ENCODE measurements at places on chromosomes 7 and 10.

GRCh38 chr10:112981553-112981952 lies 31.5 kb downstream of the TCF7L2 start:
- no peak for DNase-seq

DNA sequence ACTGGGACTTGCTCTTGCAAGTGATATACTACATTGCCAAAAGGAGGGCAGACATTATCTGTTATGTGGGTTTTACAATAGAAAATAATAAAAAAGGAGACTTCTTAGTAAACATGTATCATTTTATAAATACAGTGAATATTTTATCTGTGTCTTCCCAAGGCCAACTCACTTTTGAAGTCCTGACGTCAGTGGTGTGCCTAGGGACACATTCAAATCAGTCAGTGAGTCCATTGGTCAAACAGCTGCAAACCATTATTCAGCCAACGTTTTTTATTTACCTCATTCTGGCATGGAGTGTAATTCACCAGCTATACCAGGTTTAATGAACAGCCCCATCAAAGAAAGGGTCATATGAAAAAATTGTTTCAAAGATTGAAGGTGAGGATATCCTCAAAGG lies 263.7 kb downstream of the IPMK start:
- DNase-seq: no peak

DNA sequence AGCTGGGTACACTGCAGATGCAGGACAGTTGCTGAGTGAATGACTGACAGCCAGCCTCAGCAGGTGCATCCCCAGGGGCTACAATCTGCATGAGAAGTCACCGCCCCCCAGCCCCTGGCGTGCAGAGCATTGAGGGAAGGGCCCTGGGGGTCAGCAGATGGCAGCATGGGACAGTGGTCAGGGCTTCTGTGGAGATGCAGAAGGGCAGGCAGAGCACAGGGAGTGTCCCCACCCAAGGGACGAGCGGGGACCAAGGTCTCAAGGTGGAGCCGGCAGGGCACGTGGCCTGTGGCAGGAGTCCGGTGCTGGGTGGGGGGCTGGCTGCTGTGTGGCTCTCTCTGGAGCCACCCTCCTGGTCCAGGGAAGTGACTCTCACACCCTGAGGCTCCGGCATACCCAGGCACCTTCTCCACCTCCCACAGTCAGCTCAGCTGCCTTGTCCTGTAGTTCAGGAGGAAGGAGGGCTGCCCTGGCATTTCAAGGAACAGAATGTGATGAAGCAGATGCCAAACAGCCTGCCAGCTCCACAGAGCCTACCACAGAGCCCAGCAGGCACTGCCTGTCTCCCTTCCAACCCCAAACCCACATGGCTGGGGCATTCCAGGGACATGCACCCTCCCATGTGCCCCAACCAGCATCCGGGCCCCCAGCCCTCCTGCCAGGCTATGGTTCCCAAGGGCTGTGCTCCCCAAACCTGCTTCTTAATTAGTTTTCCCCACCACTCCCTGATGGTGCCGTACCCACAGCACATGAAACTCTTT lies 114.5 kb downstream of the TMEM130 start:
- DNase-seq: no peak

- no peak for DNase-seq
Observed at GRCh38 chr7:18901982-18902421, 215.4 kb downstream of the TWIST1 start.

- DNase-seq: no peak
Observed at GRCh38 chr7:111132833-111133232, 41.9 kb downstream of the LRRN3 start.

- DNase-seq: no peak
Observed at GRCh38 chr10:112801004-112801403, 149.0 kb upstream of the TCF7L2 start.

DNA sequence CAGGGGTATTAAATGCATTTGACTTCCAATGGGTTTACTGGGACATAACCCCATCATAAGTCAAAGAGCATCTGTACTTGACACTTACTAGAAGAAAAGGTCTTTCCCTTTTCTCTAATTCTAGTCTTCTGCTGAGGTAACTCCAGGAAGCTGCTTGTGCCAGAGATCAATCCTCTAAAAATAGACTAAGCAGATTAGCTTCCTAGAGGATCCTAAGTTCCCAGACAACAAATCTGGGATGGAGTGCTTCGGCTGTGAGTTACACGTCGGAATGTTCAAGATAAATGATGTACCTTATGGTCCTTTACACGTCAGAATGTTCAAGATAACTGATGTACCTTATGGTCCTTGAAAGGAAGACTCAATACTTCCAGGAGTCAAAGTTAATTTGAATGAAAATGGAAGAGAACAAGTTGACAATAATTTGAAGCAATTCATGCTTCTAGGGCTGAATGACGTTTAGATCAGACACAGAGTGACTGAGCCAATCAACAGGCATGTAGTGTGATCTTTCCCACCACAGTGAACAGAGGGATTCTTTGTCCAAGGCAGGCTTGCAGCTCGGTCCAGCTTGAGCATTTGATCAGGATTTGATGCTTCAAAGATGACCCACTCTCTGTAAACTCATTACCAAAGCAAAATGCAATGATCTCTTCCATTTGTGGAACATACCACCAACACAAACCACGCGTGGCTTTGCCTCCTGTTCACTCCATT lies 63.8 kb downstream of the SLC37A3 start:
- no peak for DNase-seq

GRCh38 chr7:91114232-91114631 lies 150.0 kb upstream of the FZD1 start:
- DNase-seq: no peak

DNA sequence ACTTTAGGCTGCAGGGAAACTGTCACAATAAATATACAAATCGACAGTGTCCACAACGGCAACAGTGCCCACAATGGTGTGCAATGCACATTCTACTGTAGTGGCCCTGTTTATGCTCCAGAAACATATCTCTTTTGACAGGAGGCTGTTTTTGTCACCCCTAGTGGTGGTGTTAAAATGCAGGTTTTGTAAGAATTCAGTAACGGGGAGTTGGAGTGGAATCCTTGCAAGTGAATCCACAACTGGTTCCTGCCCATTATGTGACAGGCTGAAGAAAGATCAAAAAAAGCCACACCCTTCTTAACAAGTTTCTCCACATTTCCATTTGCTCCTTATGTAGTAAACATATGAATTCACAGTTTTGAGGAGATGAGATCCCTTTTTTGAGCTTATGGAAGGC lies 58.5 kb downstream of the BEND7 start:
- DNase-seq: no peak

- DNase-seq: no peak
Observed at GRCh38 chr7:116259156-116259870, 49.0 kb downstream of the TES start.

DNA sequence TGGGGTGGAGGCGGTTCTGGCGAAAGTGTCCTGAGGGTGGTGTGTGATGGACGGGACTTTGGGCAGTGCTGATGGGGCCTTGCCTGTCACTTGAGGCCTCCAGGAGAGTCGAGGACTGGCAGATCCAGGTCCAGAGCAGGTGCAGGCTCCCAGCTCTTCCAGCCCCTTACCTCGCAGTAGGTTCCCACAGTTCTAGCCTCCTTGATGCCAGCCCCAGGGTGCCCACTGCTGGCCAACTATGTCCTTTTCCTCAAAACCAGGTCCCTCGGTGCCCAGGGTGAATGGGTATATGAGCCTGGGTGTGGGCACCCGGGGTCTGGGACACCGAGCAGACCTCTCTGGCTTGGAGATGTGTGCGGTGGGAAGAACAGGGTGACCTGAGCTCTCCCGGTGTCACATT lies 8.3 kb downstream of the FAM20C start:
- DNase-seq: no peak

DNA sequence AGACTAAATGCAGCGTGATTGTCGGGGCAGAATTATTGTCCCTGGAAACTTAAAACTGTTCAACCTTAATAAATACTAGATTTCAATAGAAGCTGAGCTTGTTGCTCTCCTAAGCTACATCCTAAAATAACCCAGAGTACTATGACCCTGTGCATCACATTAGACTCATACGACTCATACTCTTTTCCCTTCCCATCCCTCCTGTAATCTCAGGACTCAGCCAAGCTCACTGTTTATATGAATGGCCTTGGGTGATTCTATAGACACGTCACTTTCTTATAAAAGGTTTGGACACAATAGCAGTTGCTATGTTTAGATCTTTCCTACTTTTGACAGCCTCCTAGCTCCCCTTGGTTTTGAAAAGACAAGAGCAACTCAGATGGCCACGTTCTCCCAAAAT lies 17.2 kb downstream of the TCF7L2 start:
- DNase-seq: peak; percentile 70

- DNase-seq: no peak
Observed at GRCh38 chr7:164882-165660, 27.3 kb upstream of the FAM20C start.

- DNase-seq: no peak
Observed at GRCh38 chr10:4003348-4003973, 218.5 kb upstream of the KLF6 start.

- no peak for DNase-seq
Observed at GRCh38 chr7:111775206-111775605, 212.9 kb upstream of the IMMP2L start.

DNA sequence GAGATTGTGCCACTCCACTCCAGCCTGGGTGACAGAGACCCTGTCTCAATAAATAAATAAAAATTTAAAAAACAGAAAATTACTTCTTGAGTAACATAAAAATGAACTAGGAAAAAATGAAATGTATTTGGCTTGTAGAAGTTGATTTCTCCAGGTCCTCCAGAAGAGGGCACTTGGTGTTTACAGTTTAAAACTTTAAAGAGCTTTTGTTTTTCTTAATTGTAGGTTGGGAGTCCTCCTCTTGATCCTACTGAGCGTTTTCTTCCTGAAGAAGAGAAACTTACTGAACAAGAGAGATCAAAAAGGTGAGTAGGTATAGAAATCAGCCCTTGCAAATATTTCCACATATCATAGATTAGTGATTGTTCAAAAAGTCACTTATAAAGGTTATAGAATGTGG lies 16.2 kb downstream of the KIFBP start:
- no peak for DNase-seq

- no peak for DNase-seq
Observed at GRCh38 chr7:151717415-151717814, 159.5 kb downstream of the PRKAG2 start.

DNA sequence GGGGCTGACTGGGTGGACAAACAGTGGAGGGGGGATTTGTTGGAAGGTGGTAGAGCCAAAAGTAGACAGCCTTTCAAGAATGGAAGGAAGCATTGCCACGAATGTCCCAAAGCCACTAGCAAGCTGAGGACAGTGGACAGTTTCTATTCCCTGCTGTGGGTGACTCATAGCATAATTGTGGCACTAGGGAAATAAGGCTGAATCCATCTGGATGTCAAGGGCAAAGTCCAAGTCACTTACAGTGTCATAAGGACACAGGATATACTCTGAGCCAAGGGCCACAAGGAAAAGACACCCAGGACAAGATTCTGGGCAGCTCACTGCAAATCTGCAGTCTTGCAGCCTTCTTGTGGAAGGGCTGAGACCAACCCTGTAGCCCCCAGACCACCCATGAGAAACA lies 79.7 kb downstream of the FRMPD2 start:
- no peak for DNase-seq

GRCh38 chr7:4809666-4810065 lies 34.2 kb downstream of the AP5Z1 start:
- DNase-seq: no peak

DNA sequence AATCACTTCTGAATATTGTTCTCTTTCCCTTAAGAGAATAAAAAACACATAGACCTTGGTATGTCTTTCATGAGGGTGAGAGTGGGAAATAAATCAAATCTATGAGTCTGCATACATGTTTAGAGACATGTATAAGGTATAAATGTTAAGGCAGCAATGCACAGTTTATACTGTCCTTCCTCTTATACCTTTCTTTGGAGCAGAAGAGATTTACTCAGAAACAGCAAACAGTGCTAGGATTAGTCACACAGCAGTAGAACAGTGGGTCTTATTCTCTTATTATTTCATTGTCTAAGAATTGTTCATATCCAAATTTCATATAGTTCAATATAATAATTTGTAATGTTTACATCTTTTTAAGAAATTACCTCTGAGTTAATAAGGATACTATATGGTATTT lies 126.7 kb upstream of the TMEM196 start:
- DNase-seq: no peak

DNA sequence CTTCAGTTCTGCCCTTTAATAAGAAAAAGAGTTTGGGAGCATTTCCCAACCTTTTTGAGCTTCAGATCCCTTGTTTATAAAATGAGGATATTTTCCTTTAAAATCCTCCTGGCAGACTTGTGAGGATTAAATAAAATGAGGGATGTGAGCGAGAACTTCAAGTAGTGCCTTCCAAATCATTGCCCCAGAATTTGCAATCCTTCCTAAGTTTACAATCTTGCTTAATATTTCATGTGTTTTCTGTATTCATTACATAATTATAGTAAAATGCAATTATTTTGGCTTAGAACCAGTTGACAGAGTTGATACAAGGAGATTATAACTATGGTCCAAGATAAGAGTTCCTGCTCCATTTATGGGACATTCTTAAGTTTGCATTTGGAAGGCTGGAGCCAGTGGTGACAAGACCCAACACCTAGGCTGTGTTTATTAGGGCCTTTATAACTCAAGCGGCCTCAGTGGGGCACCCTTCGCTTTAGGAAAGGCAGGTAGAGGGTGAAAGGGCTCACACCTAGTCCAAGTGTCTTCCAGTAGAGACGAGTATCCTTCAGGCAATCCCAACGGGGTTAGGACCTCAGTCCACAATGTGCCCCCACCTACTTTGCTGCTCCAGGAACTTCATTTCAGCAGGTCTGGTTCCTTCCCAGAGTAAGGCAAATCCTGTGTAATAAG lies 317.5 kb downstream of the WDR11 start:
- DNase-seq: no peak

- DNase-seq: no peak
Observed at GRCh38 chr10:62588116-62588515, 213.9 kb downstream of the ZNF365 start.

- DNase-seq: no peak
Observed at GRCh38 chr10:88987840-88988239, 2.8 kb upstream of the FAS start.

DNA sequence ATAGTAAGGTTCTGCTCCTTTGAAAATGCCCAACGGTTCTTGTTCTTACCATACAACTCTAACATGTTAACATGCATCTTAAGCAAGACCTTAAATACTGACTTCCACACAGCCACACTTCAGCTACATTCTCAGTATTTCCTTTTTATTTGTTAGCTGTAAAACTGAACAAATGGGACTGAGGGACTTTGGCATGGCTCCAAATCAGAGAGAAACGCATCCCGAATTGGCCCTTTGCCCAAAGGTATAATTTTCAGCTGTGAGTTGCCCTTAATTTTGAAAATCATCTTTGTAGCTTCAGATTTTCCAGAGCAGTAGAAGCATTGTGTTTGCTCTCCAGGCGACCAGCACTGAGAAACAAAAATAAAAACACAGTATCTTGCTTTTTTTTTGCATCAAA lies 56.4 kb downstream of the NEUROD6 start:
- DNase-seq: no peak

Measured in HS-5 (cell line).